ENCODE measurements at places on chromosomes 6 and 20.

DNA sequence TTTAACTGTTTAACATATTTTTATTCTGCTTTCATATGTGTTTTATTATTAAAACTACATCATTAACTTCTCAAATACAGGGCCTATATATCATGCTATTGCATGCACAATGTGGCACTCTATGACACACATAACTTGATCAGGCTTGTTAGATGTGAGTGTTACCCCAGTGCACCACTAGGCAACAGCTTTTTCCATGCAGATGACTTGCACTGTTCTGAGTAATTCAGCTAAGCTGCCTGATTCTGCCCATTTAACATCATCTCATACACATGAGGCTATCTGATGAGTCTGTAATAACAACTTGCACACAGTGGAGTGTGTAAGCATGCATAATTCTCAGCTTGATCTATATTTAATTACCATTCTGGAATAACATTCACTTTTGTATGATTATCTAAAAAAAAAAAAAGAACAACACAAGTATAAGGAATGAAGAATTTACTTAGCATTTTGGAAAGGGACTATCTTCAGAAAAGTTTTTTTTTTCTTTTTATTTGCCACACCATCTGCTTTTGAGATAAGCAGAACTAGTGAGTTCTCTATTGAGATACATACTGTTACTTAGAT lies 83.1 kb downstream of the GRM1 start:
- DNase-seq: no peak

DNA sequence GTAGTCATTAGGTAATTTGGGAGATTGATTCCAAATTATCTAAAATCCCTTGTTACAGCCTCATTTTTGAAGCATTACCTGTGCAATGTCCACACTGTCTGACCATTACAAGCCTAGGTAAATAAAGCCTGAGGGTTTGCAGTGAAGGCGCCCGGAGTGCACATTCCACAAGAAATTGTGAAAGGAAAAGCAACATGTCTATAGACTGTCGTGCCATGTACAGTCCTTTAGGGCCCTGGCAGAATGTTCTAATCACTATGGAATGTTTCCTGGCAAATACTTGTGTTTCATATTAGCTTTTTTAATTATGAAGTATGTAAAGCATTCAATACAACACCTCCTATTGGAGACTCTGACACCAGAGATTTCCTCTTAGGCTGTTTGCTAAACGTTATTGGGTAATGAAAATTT lies 28.9 kb downstream of the PREP start:
- no peak for DNase-seq

DNA sequence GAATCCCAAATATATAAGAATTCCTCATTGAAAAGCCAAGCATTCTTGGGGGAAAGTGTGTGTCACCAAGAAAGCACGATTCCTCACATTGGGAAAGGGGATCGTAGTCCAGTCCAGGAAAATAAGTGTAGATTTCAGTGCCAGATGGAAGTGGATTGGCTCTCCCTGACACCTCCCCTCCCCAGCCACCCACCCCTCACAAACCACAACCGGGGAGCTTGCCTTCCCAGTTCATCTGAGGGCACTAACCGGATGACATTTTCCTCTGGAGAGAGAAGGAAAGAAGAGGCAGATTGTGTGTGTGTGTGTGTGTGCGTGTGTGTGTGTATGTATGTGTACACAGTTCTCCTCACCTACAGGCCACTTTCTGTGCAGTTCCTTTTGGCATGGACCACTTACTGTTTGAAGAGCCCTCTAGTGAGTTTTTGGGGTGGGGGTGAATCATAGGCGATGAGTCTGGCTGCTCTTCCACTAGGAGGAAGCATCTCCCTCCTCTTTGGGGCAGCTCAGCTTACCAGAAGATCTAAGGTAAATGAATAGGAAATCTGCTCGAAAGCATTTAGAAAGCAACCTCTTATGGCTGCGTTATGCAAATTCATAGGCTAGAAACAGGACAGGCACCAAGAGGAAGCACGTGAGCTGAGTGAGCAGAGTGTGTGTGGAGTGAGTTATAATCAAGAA lies 20.8 kb downstream of the DAAM2 start:
- no peak for DNase-seq

GRCh38 chr20:47466704-47467459 lies 34.8 kb upstream of the NCOA3 start:
- no peak for DNase-seq

GRCh38 chr20:34615477-34615876 lies 57.0 kb downstream of the MAP1LC3A start:
- DNase-seq: no peak

DNA sequence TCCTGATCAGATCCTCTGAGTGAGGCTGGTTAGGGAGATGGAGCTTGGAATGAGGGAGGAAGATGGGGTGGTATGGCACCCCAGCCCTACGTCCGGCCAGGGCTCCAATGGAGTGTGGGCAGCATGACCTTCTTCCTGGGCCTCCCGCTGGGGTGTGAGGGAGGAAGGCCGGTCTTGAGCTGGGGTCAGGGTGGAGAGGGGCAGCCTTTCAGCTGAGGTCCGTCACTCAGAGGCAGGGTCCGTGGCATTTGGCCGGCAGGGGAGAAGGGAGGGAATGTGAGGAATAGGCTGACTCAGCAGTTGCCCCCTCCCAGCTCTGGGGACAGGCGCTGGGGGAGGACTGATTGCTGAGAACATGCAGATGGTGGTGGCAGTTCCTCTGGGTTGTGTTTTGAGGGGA lies 25.5 kb upstream of the VEGFA start:
- no peak for DNase-seq

- no peak for DNase-seq
Observed at GRCh38 chr6:97361286-97361685, 78.3 kb upstream of the MMS22L start.

DNA sequence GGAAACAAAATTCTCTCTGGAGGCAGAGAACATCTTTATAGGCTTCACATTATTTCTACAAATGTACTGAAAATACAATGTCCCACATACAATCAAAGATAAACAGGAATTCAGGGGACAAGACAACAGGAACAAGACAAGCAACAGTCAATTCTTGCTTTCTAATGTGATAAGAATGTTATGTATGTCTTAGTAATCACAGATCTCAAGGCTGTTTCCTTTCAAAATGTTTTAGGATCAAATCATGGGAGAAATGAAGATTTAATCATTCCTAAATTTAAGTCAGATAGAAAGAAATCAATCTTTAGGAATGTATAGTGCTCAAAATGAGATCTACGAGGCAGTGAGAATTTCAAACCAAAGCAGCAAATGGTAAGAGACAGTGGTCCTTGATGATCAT lies 32.1 kb downstream of the NEDD9 start:
- DNase-seq: no peak

GRCh38 chr6:47446669-47447330 lies 30.8 kb upstream of the CD2AP start:
- DNase-seq: no peak

DNA sequence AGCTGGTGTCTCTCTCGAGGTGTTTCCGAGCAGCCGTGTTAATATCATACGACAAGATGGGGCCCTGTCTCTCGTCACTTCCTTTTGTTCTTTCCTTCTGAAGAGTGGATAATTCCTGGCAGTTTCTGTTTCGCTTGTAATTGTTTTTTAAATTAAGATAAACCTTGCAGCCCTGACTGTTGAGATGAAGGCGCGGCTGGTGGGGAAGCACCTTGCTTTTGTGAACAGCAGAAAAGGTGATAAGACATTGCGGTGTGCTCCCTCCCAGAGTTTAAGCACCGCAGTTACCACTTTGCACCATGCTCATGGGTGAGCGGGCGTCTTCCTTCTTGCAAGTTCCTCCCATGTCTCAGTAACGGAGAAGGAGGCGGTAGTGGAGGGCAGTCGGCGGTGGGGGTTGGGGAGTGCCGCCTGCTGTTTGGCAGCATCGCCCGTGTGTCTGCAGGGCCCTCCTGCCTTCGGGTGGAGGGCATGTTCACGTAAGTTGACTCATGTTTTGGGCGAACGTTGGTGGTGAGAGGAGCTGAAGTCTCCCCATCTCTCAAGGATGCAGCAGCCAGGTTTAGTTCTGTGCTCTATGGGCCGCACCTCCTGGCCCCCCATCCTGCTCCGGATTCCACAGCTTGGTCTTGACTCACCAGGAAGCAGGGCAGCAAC lies 345.9 kb downstream of the TAF4 start:
- DNase-seq: peak; percentile 36

GRCh38 chr20:56381501-56381900 lies 10.5 kb downstream of the AURKA start:
- DNase-seq: no peak

- no peak for DNase-seq
Observed at GRCh38 chr6:44000164-44000842, 126.9 kb downstream of the MRPL14 start.

DNA sequence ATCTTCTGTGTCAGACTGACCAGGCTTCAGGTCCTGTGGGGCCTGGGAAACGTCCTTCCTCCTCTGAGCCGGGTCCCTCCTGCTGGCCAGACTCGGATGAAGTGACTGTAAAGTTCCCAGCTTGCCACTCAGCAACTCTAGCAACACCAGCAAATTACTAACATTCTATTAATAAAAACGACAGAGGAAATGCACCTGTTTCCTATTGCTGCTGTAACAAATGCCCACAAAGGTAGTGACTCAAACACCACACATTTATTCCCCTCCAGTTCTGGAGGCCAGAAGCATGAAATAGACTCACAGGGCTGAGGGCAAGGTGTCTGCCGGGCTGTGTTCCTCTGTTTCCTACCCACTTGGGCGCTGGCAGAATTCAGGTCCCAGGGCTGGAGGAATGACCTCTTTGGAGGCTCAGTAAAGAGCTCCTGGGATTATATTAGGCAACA lies 48.8 kb downstream of the CTCFL start:
- no peak for DNase-seq

DNA sequence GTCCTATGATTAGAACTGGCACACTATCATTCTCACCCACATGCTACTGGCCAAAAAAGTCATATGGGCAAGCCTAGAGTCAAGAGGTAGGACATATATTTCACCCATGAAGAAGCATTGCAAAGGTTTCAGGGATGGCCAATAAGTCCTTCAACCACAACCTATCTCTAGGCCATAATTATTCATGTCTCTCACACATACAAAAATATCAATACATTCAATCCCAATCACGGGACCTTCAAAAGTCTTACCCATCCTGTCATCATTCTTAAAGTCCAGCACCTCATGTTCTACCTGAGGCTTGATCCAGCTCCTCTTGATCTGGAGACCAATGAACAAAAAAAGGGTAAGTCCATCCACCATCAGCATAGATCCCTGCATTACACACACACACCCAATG lies 12.6 kb upstream of the BTN1A1 start:
- no peak for DNase-seq

DNA sequence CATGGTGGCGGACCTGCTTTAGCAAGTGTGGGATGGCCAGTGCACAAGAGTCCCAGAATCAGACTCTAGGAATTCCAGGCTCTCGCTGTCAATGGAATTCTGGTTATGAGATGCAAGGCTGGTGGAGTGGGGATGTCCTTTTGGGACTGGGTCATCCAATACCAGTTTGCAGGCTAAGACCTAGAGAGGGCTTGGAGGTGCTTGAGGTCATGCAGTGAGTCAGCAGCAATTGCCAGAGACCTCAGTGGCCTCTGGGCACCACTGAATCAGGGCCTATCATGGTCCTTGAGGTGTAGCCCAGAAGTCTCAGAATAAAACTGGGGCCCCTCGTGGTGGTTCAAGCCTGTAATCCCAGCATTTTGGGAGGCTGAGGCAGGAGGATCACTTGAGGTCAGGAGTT lies 1.4 kb upstream of the SCRT2 start:
- no peak for DNase-seq

Measured in activated CD4-positive, alpha-beta T cell treated with anti-CD3 and anti-CD28 coated beads, Interleukin-2, amount 50 U/mL, for 24 hours (primary cell).